ENCODE measurements at places on chromosomes 4 and X. TPM values are rescaled to one million over a fixed set of nuclear protein-coding genes. Genes with fewer than 3 reads are reported as not detected.

The MAP7D3 gene
- total RNA-seq = 10.5 TPM

The PSAPL1 gene
- total RNA-seq = 0.15 TPM

DNA sequence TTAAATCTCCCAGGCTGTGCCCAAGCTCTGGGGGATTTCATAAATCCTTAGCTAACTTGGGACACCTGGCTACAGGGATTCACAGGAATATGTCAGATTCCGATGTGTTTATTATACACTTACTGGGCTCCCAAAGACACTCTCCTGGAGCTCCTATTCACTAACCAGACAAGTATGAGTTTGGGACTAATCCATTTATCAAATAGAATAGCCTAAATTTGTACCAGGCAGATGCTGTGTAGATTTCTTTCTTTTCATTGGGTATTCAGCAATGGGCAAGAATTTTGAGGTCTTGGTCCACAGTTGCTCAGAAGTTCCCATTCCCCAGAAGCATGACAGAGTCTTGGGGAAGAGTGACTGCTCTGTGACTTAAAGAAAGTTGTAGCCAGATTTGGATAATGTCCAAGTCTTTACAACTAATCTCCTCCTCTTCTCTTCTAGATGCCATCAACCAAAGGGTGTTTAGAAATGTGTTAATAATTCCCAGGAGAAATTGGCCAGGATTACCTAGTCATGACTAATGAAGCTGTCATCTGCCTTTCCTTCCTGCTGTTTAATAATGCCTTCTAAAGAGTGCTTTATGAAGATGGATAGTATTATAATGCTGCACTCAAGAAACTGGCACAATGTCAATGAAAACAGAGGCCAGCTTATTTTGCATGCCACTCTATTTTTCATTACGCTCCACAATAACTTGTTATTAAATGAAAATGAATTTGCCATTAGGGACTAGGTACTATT, 120.9 kb downstream of the CHIC2 start:
- DNase-seq = no peak

DNA sequence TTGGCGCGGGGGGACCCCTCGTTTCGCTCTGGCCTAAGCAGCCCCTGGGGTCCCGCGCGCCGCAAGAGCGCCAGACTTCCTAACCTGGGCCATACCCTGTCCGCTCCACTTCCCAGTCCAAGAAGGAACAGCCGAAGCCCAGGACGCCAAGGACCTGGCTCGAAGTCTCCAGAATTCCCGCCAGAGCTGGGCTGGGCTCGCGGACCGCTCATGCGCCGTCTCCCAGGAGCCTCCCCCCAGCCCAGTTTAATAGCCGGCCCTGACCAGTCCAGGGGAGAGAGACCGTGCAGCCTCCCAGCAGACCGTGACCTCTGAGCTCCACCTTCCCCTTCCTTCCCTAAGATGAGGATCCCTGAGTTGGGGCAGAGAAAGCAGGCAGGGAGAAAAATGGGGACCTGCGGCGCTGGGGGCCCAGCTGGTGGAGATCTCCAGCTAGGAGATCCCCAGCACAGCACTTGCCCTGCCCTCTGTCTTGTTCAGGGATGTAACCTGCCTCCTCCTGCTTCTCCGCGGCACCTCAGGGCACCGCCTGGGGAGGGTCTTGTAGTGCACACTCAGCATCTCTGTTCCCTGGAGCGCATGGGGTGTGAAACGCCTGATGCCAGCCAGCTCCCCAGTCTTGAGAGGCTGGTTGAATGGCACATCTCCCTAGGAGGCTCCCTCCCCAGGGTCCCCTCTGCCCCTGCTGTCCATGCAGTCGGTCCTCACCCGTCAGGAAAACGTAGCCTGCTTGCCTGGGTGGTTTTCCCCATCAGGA, 1.2 kb upstream of the LETM1 start:
- DNase-seq = no peak

GRCh38 chr4:138104284-138104680, 137.9 kb downstream of the SLC7A11 start:
- no peak for DNase-seq

DNA sequence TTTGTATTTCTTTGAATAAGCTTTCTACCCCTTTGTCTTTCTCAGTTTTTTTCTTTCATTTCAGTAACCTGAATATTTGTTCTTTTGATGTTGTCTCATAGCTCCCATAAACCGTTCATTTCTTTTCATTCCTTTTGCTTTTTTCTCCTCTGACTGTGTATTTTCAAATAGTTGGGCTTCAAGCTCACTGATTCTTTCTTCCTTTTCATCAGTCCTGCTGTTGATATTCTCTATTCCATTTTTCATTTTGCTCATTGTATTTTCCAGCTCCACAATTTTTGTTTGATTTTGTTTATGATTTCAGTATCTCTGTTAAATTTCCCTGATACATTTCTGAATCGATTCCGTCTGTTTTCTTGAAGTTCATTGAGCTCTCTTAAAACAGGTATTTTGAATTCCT, 129.6 kb upstream of the NUDT6 start:
- DNase-seq = no peak
